ENCODE measurements at places on chromosomes 1 and 21.

DNA sequence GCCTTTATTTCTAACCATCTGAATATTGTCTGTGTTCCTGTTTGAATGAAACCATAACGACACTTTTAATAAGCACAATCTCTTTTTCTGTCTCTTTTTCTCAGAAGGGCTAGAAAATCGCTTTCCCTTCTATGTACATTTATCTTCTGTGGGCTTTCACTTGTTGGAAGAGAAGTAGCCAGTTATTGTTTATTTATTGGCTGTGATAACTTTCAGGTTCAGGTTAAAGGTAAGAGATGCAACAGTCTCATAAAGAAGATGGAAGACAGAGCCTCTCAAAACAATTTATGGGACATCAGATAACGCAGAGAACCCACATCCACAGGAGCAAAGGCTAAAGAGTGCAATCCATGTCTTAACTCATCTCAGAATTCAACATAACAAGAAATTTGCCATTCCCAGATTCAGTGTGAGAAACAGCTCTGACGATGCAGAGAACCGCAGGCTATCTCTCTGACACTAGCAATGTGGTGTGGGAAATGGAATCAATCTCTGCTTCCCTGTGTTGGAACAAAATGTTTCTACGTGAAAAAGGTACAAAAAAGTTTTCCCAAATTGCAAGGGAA lies 4.1 kb upstream of the CD244 start:
- DNase-seq, result no peak

DNA sequence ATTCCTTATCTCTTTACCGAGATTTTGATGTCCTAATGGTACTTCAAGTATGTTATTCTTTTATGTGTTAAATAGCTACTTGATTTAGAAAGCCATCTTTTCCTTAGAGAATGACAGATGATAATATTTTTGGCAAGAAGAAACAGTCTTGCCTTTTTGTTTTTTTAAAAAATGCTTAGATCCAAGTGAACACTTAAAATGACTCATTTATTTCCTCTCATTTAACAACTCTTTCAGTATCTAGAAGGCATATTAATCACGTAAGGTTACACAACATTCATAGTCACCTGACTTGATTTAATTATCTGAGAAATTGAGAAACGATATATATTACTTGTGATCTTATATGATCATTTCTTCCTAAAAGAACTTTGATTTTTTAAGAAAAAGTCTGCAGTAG lies 52.4 kb downstream of the SUCO start:
- no peak for DNase-seq

GRCh38 chr1:26827663-26828062 lies 1.2 kb downstream of the ZDHHC18 start:
- no peak for DNase-seq

- no peak for DNase-seq
Observed at GRCh38 chr1:108117945-108118902, 81.9 kb downstream of the SLC25A24 start.

DNA sequence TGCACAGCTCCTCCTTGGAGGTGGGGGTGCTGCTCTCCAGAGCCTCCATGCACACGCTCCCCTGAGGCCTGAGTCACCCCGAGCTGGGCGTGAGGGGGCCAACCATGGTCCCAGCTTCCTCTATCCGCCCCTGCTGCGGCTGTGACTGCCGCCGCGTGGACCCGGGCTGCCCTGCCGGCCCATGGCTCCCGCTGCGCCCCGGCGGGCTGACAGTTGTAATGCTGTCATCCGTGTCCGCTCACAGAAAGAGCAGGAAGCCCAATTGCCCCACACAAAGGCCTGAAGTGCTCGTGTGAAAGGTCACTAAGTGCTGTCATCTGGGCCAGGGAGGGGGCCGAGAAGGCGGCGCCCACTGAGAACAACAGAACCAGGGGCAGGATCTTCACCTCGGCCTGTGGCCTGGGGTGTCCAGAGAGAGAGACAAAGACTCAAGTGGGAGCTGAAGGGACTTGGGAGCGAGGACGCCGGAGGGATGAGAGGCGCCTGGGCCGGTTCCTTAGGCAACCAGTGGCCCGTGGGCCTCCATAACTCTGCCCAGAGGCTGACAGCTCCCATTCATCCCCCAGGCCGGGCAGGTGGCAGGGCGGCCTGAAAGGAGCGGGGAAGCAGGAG lies 31.5 kb downstream of the OLIG1 start:
- DNase-seq, result no peak

- no peak for DNase-seq
Observed at GRCh38 chr21:43684424-43684823, 25.1 kb downstream of the RRP1B start.

DNA sequence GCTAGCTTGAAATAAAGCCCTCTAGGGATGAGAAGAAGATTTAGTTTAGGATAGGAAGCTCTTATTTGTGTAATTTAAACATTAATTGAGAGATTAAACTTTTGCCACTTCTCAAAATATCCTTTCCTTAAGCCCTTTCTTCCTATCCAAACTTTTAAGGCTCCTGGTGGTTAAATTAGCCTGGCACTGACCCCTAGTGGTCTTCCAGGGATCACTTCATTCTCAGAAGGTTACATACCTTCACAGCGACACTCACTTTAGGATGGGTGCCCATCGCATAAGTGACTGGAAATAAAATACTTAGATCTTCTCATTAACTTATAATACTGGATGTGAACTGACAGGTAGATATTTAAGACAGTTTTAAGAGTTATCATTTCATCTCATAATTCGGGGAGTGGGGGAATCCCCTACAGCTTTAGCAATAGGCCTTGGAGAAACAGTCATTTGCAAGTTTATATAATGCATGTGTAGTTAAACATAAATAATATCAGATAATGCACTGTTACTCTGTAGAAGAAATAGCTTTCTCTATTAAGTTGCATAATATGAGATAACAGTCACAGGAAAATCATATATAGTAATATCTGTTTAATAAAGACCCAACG lies 7.4 kb downstream of the LHX9 start:
- DNase-seq, result no peak

GRCh38 chr1:210978316-210978973 lies 155.5 kb downstream of the KCNH1 start:
- no peak for DNase-seq

GRCh38 chr1:114286960-114287359 lies 133.3 kb upstream of the SYT6 start:
- no peak for DNase-seq

DNA sequence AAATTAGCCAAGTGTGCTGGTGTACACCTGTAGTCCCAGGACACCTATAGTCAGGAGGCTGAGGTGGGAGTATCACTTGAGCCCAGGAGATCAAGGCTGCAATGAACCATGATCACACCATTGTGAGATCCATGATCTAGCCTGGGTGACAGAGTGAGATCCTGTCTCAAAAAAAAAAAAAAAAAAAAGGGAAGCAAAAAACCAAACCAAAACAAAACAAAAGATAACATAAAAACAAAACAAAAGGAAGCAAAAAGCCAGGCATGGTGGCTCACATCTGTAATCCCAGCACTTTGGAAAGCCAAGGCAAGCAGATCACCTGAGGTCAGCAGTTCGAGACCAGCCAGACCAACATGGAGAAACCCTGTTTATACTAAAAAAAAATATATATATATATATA lies 9.4 kb upstream of the AKR1A1 start:
- no peak for DNase-seq

- no peak for DNase-seq
Observed at GRCh38 chr1:84382127-84382526, 16.2 kb upstream of the DNASE2B start.

GRCh38 chr1:43063394-43064219 lies 104.9 kb upstream of the SLC2A1 start:
- no peak for DNase-seq

DNA sequence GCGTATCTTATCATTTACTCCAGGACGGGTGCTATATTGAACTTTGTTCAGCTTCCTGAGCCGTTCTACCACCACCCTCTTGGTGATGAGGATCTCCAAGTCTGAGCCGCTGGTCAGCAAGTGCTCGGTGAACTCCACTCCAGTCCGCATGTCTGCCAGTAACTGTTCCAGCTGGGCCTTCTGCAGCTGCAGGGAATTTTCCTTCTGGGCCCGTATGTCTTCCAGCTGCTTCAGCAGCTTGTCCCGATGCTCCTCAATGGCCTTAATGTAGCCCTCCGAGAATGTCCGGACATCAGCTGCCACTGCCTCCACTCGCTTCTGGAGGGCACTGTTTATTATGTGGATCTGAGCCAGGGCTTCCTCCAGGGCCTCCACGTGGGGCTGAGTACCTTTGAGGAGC lies 3.4 kb downstream of the TRIM45 start:
- DNase-seq, result no peak

GRCh38 chr1:236535662-236536161 lies 11.9 kb downstream of the LGALS8 start:
- no peak for DNase-seq

GRCh38 chr1:24416666-24417391 lies 1.2 kb downstream of the NIPAL3 start:
- no peak for DNase-seq

GRCh38 chr1:238562341-238562740 lies 671.6 kb upstream of the ZP4 start:
- no peak for DNase-seq

DNA sequence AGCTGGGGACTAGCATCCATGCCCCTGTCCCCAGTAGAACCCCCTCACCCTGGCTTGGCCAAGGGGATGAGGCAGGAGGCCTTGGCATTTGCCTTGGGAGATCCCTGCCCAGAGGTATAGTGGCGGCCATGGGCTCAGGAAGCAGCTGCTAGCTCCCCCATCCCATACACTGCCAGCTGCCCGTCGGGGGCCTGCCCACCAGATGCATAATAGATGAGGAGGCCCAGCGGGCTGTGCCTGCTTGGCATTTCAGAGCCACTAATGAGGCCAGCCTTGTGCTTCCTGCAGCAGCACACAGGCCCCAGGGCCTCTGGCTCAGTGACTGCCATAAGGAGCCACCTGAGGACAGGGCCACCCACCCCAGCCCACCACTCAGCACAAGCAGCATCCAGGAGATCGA lies 23.6 kb downstream of the RAP1GAP start:
- DNase-seq, result no peak

DNA sequence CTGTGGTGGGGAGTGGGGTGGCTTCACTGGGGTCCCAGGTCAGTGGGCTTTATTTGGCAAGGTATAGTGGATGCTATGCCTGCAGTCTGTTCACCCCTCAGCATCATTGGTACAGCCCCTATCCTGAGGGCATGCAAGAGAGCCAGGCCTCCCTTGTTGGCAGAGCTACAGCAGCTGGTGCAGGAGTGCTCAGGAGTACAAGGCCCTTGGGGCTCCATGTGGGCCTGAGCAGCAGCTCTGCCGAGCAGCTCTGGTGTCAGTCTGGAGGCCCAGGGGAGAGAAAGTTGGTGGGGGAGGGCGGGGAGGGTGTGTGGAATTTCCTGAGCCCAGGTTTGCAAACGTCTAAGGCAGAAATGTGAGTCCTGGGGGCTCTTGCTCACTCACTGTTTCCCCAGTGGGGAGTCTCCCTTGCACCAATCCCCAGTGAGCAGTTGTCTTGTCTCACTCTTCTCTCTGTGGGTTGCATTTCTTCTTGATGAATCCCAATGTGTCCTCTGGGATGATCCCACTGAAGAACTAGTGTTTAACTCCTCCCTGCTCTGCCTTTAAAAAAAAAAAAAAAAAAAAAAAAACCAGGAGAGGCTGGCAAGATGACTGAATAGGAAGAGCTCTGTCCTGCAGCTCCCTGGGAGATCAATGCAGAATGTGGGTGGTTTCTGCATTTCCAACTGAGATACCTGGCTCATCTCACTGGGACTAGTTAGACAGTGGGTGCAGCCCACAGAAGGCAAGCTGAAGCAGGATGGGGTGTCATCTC lies 39.5 kb upstream of the CYP4X1 start:
- no peak for DNase-seq

GRCh38 chr1:185585770-185586169 lies 148.4 kb upstream of the HMCN1 start:
- DNase-seq, result no peak

DNA sequence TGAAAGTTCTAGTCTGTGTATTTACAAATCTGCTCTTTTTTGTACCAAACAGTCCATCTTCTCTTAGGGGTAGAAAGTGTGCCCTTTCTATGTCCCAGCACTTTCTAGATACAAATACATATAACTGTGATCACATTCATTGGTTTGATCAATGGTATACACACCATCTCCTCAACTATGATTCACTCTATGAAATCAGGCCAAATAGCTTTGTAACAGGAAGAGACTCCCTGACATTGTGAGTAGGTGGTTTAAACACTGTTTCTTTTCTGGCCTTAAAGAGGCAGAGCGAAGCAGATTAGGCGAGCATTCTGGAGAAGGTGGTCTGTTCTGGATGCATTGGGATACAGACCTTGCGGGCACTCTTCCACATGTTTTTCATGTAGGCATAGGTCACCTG lies 39.3 kb upstream of the EXOSC10 start:
- DNase-seq, result no peak

DNA sequence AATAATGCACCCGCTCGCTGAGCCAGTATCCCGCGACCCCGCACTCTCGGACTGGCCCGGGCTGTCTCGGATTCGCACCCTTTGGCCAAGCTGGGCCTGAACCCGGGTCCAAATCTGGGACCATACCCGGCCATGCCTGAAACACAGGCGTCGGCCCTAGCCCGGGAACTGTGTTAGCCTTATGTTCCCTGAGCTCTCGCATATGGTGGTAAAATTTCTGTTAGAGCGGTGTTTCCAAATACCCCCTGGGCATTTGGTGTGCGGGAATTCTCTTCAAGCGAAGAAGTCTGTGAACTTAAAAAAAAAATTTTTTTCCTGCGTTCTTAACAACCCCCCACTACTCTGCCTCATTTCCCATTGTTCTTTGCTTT lies 3.1 kb downstream of the RNF220 start:
- peak; percentile 55 for DNase-seq

- no peak for DNase-seq
Observed at GRCh38 chr1:44539991-44540730, 134.1 kb downstream of the TMEM53 start.

GRCh38 chr1:111141245-111142220 lies 1.5 kb downstream of the CEPT1 start:
- no peak for DNase-seq

DNA sequence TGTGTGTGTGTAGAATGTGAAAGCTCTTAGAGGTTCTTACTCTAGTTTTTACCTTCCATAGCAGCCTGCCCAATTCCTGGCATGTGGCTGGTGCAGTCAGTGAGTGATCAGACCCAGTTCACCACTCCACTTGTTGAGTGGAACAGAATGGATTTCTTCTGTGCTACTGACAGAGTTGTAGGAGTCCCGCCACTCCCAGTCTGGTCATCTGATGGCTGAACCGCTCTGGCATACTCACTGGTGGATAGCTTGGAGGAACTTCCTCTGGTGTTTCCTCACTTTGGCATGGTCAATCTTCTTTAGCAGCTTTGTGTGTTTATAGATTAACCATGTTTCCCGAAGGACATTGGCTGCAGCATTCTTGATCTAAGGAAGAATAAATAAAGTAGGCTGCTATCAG lies 106.7 kb upstream of the ADAR start:
- DNase-seq, result no peak

GRCh38 chr1:212753749-212754148 lies 37.8 kb downstream of the NSL1 start:
- DNase-seq, result no peak

GRCh38 chr1:218865591-218865990 lies 308.1 kb upstream of the LYPLAL1 start:
- no peak for DNase-seq
